Activated CD8-positive, alpha-beta T cell treated with anti-CD3 and anti-CD28 coated beads for 36 hours (primary cell): ENCODE measurements at places on chromosomes 2 and 18. TPM values are rescaled to one million over a fixed set of nuclear protein-coding genes. Genes with fewer than 3 reads are reported as not detected.
A peak's percentile ranks its signal among the peaks of the same experiment; 100 is the strongest.

GRCh38 chr2:216653931-216654365 is 20.7 kb downstream of the IGFBP2 start:
- peak; percentile 35 for DNase-seq

DNA sequence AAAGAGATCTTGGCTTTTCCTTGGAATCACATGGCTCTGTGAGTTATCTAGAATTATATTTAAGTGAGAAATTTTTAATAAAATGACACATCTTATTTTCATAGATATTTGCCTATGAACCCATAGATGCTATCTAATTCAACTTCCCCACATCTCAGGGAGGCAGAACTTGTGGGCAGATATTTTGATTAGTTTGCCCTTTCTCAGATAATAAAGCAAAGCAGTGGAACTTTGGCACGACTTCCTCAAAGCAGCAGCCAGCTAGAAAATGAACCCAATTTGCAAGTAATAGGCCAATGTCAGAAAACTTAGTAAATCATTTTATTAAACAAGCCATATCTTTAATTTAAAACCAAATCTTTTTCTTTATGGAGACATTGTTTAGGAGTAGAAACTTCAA is 32.7 kb downstream of the RAB27B start:
- no peak for DNase-seq

DNA sequence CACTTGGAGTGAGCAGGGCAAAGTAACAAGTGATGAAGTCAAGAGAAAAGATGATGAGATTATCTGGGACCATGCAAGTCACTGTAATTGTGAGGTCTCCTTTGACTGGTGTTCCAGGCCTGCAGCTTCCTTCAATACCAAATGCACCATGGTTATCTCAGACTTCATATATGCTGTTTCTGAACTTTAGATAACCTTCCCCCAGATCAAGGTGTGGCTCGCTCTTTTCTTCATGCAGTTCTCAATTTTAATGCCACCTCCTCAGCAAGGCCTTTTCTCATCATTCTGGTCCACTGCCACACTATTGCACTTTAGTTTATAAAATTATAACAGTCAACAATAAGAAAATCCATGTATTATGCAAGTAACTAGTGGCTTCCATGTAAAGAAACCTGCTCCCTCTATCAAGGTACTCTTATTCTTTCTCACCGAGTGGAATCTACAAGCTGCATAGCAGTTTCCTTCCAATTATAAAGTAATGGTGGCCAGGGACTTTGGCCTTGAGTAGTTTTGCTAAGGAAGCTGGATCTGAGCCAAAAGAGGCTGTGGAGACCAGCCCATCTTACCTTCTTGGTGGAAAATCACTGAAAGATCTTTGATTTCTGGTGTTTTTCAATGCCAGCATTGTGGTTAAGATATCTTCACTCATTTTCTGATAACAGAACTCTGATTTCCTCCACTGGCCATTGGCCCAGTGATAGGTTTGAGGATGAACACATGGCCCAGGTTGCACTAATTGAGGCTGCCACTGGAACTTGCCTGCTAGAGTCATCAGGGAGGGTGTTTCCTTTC is 113.6 kb downstream of the KCNE4 start:
- no peak for DNase-seq

DNA sequence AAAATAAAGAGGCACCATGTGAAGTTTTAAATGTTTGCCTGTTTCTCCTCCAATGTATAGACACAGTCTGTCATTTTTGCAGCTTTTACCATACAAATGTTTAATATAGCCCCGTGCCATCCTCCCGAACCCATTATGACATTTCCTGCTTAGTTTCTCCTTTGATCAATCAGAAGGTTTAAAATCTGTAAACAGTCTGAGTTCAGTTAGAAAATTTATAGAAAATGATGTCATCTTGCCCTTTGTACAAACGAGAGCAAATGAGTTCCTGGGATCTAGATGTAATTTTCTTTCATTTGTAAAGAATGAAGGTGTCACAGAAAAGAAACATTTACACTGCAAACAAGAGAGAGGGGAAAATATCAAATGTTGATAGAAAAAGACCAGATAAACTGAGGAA is 62.7 kb upstream of the NFU1 start:
- no peak for DNase-seq

DNA sequence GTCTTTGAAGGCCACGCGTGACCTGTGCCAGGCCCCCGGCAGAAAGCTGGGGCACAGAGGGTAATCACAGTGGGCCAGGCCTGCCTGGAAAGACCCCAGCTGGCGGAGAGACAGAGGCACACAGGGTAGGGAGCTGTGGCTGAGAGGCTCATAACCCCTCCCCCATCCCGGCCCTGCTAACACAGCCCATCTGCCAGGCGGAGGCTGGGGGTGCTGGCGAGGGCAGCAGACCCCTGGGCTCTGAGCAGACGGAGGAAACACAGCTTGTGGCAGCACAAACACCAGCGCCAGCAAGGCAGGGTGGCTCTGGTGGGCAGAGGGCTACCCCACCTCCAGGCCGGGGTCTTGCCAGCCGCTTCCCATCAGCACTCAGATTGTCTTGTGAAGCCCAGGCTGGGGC is 19.0 kb downstream of the HS6ST1 start:
- DNase-seq = no peak

- DNase-seq = no peak
These were observed 101.5 kb downstream of the MAP2 start for GRCh38 chr2:209525331-209525730.

DNA sequence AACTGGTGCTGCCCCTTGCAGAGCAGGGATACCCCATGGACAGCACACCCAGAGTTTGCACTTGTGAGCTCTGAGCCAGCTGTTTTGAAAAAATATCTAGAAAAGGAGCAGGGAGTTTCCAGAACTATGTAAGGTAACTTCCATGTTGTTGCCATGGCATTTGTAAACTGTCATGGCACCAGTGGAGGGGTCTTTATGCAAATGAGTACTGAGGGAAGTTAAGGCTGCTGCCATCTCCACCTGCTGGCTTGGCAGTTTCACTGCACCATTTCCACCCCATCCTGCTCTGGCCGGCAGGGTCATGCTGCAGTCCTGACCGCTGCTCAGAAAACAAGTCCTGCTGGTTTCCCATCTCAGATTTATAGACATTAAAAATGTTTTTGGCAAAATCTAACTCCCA is 52.3 kb upstream of the SNTG2 start:
- DNase-seq = no peak

- no peak for DNase-seq
These were observed 71.0 kb upstream of the BOD1L2 start for GRCh38 chr18:57075716-57076400.

- DNase-seq = no peak
These were observed 50.5 kb upstream of the SLC1A4 start for GRCh38 chr2:64938607-64939285.

- no peak for DNase-seq
These were observed 451.0 kb downstream of the SLC4A3 start for GRCh38 chr2:220078439-220078838.

DNA sequence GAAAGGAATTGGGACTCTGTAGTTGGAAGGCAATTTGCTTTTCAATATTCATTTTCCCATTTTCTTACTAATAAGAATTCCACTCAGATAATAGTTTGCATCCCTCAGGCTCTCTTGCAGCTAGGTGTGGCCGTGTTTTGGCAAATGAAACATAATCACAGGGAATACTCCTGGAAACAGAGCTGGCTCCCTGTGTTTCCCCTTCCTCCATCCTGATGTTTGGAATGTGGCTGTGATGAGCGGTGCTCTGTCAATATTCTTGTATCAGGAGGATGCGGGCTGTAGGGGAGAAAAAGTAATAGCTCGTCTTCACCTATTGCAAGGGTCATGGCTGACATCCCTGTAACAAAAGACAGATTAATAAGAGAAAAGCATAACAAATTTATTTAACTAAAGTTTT is 271.0 kb downstream of the MYCN start:
- DNase-seq = no peak

DNA sequence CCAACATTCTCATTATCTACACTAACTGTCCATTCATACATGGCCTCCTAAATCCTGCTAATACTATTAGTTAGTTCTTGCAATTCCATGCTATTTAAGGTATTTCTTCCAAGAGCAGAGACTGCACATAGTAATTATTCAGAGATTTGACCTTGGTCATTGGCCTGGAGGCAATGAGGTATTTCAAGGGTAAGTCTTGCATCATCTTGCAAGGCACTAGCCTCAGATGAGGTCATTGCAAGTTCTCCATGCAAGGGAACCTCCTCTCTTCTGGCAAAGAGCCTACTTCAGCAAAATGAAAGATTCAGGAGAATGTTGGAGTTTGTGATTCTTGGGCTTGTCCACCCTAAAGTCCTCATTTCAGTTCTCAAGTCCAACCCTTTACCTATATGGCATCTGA is 48.5 kb upstream of the IKZF2 start:
- DNase-seq = no peak

GRCh38 chr2:119142824-119143223 is 15.7 kb downstream of the C1QL2 start:
- no peak for DNase-seq

GRCh38 chr2:48039209-48039990 is 133.1 kb upstream of the FBXO11 start:
- no peak for DNase-seq

GRCh38 chr2:40128796-40129195 is 323.1 kb downstream of the SLC8A1 start:
- DNase-seq = no peak

Gene BCL2
- 107 TPM for total RNA-seq

Gene NOL4
- total RNA-seq = not detected

Gene ST6GAL2
- total RNA-seq = not detected

Gene ASNSD1
- total RNA-seq = 43.2 TPM

Gene ZNF407
- 9.9 TPM for total RNA-seq

Gene SOWAHC
- total RNA-seq = 0.29 TPM

Gene EFHD1
- 1.2 TPM for total RNA-seq

Gene AP1S3
- total RNA-seq = 6.6 TPM
